Activated CD4-positive, alpha-beta T cell treated with anti-CD3 and anti-CD28 coated beads, Interleukin-2, amount 50 U/mL, for 1 hour (primary cell): ENCODE measurements at places on chromosomes 6 and 20.

DNA sequence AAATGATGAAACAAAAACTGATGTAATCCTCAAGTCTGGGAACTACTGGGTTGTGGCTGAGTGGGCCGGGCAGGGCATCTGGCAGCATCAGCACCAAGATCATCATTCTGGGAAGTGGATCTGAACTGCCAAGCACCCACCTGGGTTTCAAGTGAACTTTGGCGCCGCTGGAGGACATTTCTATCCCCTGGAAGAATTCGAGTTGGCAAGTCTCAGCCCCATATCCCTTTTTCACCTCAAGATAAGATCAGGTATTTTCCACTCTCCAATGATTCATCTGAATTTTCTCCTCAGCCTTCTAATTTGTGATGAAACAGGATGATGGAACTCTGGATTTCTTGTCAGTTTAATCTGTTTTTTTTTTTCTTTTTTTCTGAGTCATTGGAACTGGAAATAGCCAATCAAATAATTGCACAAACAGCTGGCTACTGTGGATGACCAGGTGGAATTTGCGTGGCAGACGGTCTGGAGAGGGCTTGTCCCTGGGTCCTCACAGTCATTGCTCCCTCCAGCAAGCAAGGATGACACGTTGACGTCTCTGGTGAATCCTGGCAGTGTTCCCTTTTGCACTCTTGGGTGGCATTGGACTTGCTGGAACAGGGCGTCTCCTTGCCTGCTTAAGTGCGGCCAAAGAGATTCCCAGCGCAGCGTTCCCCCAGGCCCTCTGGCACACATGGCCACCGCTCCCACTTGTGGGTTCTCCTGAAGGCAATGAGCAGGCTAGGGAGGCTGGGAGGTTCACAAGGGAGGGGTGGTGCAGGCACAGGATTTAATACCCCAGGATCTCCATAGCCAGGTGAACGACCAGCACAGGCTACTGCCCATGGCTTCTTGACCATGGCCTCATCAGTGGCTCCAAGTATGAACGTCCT, 80.4 kb downstream of the DHX35 start:
- no peak for DNase-seq

GRCh38 chr20:15895560-15896084, 677.6 kb downstream of the KIF16B start:
- no peak for DNase-seq

GRCh38 chr6:141123497-141123896, 1009.2 kb upstream of the GJE1 start:
- no peak for DNase-seq

GRCh38 chr6:36384095-36384494, 3.4 kb downstream of the ETV7 start:
- no peak for DNase-seq

DNA sequence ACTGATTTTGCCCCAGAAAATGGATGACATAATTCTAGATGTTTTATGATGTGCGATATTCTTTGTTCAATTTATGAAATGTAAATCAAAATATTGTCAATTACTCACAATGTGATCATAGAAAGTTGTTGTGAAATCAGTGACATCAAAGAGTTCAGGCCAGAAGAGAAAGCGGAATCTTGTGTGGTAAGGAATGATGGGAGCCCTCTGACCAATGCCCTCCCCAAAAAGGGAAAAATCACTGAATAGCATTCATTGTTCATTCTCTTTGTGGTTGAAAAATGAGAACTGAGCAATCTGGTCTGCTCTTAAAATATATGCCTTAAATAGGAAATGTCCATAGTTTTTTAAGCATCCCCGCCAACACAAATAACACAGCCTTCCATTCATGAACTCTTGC, 247.1 kb upstream of the GRIK2 start:
- DNase-seq, result no peak

DNA sequence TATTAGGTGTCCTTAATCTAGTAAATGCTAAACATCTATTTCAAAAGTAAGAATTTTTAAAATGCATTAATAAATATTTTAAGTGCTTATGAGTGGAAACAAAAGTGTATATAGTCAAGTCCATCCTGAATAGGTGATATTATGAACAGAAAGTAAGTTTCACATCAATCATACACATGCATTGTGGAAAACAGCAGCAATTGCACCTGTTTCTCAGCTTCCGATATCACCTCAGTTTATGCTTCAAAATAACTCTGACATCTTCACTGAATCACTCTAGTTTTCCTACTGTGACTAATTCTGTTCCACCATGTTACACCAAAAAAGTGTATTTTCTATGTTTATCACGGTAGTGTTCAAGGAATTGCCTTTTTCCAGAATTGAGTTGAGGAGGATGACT, 172.6 kb upstream of the MANEA start:
- DNase-seq, result no peak

- DNase-seq, result no peak
Measured at GRCh38 chr20:19552221-19553180, 205.6 kb upstream of the RIN2 start.

DNA sequence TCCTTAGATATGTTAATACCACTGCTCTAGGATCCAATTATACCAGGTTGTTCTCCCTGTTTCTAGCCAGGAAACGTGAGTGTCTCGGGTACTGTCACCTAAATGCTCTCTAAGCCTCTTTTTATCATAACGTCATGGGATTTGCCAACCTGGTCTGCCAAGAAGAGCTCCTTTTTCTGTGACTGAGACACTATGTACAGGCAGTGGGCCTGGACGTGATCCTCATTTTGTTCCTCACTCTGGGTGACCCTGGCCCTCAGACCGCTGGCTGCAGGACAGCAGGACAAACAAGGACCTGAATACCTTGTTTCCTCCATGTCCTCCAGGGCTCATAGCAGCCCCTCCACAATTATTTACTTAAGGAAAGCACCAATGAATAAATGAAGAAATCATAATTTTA, 69.1 kb downstream of the CD164 start:
- DNase-seq, result no peak

GRCh38 chr6:159506048-159506447, 187.0 kb downstream of the SOD2 start:
- DNase-seq, result no peak

- DNase-seq, result no peak
Measured at GRCh38 chr20:38186788-38187221, 21.7 kb upstream of the TGM2 start.
